ENCODE measurements at places on chromosomes 16 and 17.
A peak's percentile ranks its signal among the peaks of the same experiment; 100 is the strongest.

DNA sequence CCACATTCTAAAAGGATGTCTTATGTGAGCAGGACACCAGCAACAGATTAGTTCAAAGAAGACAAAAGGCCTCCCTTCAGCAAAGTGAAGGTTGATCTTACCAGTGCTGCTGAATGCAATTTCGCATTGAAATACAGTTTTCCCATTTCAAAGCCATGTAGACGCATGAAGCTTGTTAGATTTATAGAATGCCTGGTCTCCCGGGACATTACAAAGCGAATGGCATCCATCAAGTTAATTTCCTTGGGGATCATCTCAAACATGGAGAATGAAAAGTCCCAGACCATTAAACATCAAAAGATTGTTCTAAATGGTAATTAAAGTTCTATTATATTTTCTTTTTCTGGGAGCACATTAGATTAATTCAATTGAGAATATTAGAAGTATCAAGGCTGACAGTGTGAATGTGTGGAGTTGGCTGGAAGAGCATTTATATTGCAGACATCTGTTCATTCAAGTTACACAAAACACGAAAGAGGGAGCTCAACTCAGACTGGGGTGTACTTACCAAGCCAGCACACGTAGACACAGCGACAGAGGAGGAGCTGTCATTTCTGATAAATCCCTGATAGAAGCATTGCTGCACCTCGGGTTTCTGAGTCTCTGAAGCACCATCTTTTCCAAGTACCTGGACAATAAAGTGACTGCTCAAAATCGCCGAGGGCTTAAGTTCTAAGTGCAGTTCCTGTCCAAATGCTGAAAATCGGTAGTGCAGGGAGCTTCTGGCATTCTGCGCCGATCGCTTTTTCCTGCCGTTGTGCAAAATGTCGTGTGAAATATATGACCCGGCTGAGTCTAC, 3.8 kb downstream of the ADAMTS18 start:
- no peak for DNase-seq

DNA sequence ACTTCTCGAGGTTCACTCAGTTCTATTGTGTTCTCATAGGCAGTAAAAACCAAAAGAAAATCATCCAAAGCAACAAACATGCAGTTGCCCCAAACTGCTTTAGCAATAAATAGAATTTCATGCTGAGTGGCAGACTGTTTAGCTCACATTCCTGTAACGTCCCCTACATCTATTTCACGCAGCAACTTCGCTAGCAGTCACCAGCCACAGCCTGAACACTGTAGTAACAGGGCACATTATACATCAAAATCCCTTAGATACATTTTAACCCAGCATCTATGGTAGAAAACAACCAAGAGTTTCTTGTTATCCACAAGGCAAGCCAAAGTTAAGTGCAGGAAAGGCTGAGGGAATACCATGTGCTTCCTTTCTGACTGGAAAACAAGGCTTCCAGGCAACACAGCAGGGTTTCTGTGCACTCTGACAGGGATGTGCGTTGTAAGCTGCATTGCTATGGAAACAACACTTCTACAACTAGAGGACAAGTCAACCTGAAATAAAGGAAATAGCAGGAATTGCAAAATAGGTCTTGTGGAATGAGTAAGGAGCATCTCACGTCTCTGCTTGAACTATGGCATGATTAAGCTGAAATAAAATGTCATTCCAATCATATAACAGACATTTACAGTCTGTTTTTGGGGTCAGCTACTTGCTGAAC, 55.4 kb downstream of the CFDP1 start:
- DNase-seq = no peak

DNA sequence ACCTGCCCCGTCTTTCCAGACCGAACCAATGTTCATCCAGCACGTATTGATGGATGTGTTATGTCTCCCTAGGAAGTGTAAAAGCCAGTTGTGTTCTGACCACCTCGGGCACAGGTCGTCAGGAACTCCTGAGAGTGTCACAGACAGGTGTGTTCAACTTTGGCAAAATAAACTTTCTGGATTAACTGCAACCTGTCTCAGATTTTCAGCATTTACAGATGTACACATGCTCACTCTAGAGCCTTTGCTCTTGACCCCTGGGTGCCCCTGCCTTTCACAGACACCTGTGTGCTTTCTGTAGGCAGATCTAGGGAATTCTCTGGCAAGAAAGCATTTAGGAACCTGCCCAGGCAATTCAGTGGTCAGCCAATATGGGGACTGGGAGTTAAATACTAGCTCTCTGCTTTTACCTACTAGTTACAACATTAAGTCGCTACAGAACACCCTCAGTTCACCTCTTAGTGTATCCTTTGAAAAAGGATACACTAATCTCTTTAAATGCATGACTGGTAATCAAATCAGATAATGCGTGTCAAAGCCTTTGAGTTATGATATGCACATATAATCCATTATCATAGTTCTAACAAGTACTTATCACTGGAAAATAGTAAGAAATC, 188.9 kb downstream of the CPPED1 start:
- no peak for DNase-seq

DNA sequence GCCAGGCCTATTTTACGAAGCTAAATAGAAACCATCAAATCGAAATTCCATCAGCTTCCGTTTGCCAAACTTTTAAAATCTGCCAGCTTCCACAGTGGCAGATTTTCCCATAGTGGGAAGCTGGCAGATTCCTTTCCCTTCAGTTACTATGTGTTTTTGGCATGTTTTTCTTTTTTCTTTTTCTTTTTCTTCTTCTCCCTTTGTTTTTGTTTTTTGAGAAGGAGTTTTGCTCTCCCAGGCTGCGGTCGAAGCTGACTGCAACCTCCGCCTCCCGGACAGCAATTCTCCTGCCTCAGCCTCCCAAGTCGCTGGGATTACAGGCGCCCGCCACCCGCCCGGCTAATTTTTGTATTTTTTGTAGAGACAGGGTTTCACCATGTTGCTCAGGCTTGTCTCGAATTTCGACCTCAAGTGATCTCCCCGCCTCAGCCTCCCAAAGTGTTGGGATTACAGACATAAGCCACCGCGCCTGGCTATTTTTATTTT, 684 bp upstream of the CWC25 start:
- DNase-seq = no peak

GRCh38 chr17:13557077-13557476, 44.7 kb downstream of the HS3ST3A1 start:
- DNase-seq = no peak

DNA sequence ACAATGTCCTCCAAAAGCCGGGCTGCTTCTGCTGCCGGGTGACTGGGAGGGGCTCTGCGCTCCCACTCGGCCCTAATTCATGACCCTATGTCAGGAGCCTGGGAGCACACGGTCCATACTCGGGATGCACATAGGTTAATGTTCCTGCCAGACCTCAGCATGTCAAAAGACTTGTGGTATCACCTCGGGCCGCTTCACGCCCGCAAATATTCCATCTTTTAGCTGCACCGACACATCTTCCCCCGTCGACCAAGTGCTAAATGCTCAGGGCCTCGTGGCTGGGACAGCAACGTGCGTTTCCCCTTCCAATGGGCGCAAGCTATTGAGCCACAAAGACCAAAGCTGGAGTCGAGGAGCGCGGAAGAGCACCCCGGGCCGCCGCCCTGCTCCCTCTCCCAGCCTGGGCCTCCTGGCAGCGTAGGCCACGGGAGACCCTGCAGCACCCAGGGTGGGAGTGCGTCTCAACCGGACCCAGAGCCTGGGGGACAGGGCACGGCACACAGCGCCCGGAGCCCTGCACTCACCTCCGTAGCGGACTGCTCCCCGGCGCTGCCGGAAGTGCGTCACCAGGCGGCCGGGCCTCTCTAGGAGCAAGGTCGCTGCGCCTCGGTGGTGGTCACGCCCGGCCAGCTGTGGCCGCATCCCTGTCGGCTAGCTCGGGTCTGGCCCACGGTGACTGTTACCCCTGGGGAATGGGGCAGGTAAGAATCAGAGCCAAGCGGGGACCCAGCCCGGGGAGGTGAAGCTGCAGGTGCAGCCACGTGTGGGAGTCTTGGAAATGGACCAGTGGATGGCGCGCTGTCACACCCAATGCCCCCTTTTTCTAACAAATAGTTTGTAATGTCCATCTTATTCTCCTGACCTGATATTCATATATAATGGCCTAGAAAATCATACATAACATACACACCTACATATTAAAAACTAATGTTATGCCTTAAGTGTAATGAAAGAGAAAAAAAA, at the start of gene ZNF23:
Gene ZNF23, minus strand, starts transcription at position 562 of the 963 bp plus-strand sequence. CDS start 5,451 bp downstream, outside the sequence.
- DNase-seq = peak; percentile 95

DNA sequence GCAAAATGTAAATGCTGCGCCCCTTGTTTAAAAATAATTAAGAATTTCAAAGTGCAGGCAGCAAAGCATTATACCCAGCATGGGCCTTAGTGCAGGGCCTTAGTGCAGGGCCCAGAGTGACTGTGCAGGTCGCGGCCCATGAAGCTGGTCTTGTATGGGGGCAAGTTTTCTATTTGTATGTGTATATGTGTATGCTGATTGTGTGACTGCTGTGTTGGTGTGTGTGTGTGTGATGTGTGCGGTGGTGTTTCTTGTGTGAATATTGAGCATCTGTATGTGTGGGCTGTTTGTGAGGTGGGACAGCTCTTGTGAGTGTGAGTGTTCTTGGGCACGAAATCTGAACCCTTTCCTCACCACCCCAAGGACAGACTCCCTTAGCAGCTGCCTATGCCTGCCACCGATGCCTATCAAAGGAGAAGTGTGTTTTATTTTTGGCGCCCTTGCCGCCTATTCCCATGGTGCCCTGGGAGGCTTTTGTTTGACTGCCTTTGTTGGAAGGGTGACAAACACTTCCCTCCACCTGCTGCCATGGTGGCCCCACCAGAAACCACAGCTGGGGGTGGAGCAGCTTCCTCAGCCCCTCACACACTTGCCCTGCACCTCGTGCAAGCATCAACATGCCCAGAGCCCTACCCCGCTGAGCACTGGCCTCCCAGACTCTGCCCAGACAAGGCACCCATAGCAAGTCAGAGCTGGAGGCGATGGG, 18.0 kb downstream of the CCR7 start:
- peak; percentile 54 for DNase-seq

All from aorta (tissue), 5 donors.